ENCODE measurements at places on chromosomes 1 and 21. TPM values are rescaled to one million over a fixed set of nuclear protein-coding genes. Genes with fewer than 3 reads are reported as not detected.

GRCh38 chr1:20361401-20361800 lies 70.7 kb downstream of the VWA5B1 start:
- no peak for DNase-seq

DNA sequence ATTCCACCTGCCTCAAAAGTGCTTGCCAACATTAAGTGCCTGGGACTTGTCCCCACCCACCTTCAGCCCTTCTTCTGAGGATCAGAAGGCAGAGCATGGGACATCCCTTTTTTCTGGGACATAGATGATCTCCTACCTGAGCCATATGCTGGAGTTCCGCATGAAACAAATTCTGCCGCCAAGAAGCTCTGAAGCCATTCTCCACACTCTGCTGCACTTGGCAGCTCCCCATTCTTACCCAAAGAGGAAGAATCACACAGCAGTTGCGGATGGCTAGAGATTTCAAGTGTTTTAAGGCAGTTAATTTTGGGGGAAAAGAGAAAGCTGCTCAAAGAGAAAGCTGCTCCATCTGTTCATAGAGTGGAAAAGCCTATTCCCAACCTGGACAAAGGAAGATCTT lies 197.3 kb upstream of the COA6 start:
- DNase-seq: no peak

- no peak for DNase-seq
These were observed 76.7 kb downstream of the SIPA1L2 start for GRCh38 chr1:232553050-232553754.

DNA sequence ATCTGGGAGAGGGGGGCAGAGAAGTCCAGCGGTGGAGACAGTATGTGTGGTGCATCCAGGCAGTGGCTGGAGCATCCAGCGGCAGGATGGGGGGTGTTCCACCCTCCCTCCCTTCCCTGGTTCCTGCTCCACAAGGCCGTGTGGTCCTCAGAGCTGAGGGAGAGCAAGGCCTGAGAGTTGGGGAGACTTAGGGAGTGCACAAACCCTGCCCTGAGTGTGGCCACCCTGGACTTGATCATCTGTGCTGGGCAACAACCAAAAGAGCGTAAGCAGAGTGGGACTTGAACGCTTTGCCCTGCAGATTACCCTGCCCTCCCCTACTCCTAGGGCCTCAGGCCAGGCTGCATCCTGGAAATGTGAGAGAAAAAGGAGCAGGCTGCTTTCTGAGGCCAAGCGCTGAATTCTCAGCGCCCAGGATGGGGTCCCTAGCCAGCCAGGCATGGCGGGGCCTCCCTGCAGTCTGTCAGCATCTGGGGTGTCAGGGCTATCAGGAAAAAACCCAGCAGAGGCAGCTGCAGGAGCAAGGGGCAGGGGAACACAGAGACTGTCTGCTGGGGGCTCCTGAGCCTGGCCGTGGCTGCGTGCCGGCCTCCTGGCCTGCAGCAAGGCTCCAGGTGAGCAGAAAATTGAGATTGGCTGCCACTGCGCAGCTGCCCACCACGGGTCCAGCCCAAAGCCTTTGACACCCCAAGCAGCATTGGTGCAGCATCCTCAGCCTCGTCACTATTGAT lies 266.2 kb downstream of the NPHP4 start:
- no peak for DNase-seq

- DNase-seq: no peak
These were observed 87.8 kb downstream of the GLUL start for GRCh38 chr1:182303778-182304177.

DNA sequence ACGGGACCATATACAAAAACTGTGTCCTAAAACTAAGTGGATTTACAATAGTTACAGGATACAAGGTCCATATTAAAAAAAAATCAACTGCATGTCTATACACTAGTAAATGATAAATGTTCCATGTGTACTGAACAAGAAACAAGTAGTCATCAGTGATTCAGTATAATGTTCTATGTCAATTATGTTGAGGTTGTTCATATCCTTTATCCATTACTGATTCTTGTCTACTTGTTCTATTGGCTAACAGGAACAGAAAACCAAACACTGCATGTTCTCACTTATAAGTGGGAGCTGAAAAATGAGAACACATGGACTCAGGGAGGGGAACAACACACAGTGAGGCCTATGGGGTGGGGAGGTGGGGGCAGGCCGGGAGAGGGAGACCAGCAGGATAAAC lies 90.5 kb downstream of the CDC42BPA start:
- no peak for DNase-seq

DNA sequence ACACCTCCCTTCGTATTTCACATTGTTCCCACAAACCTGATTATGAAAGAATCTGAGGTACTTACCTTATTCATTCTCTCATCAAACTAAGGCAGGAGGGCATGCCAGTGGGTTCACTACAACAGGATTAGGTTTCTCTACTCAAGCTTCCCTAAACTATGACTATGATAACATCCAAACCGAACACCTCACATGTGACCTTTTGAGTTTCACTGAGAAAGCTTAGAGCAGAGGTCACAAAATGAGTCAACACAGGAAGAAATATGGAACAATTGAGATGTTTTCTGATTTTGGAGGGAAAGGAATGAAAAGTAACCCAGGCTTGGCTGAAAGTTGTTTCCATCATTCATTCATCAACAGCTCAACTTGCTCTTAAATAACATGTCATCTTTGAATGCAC lies 24.1 kb downstream of the UBR4 start:
- no peak for DNase-seq

DNA sequence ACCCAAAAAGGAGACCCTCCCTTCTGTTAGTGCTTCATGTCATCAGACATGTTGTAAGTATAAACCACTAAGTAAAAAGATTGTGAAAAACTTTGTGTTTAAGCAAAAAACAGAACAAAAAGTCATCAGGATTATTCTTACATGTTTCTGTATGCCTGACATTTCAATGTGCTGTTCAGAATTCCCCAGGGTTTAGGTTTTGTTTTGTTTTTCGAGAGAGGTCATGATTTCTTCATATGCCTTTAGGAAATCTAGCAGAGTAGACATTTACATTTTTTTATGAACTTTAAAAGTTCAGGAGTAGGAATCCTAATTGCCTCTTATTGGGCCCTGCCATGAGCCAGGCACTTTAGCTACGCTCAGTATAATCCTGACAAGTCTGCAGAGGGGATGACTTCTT lies 85.3 kb downstream of the VPS13D start:
- DNase-seq: no peak

DNA sequence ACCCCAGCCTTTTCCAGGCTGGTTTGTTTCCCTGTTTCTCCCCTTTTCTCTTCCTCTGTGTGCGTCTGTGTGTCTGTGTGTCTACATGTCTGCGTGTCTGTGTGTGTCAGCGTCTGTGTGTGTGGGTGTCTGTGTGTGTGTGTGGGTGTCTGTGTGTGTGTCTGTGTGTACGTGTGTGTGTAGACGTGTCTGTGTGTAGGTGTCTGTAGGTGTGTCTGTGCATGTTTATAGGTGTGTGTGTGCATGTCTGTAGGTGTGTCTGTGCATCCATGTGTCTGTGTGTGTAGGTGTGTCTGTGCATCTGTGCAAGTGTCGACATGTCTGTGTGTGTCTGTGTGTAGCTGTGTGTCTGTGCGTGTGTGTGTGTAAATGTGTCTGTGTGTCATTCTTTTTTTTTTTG lies 3.3 kb downstream of the TTLL10 start:
- DNase-seq: no peak

Gene NTMT2
- not detected for total RNA-seq

Gene COL24A1
- total RNA-seq: not detected

Gene C8A
- total RNA-seq: not detected

Gene LORICRIN
- total RNA-seq: not detected

Gene TCEA3
- total RNA-seq: 1.5 TPM

Gene PLA2G2C
- total RNA-seq: not detected

Gene KRTAP11-1
- total RNA-seq: not detected

Gene PFKFB2
- 21.1 TPM for total RNA-seq

Gene SHCBP1L
- total RNA-seq: not detected

Data from MCF 10A (cell line).